CD4-positive, alpha-beta T cell (primary cell): ENCODE measurements at places on chromosomes 16 and 17.

DNA sequence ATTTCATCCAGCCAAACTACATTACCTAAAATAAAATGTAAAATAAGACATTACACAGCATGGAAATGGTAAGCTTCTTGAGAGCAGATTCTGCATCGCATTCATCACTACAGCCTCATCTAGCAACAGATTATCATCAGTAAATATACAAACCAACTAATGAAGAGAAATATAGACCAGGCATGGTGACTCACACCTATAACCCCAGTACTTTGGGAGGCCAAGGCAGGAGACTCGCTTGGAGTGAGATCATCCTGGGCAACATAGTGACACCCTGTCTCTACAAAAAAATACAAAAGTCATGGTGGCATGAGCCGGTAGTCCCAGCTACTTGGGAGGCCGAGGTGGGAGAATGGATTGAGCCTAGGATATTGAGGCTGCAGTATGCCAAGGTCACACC is 19.9 kb downstream of the NCBP3 start:
- no peak for DNase-seq

- DNase-seq = peak; percentile 6
These were observed 254.4 kb downstream of the C16orf95 start for GRCh38 chr16:87062569-87063442.

GRCh38 chr17:71237903-71238538 is 882.8 kb upstream of the SOX9 start:
- DNase-seq = no peak

- DNase-seq = no peak
These were observed 109.1 kb downstream of the MSI2 start for GRCh38 chr17:57365420-57365819.

- DNase-seq = peak; percentile 82
These were observed at the start of gene ULK2 for GRCh38 chr17:19867329-19868078. Gene ULK2 (minus strand): TSS chr17:19867936. CDS start chr17:19867417, 519 bp downstream.

- DNase-seq = no peak
These were observed 38.9 kb downstream of the KANSL1 start for GRCh38 chr17:46154151-46154816.

DNA sequence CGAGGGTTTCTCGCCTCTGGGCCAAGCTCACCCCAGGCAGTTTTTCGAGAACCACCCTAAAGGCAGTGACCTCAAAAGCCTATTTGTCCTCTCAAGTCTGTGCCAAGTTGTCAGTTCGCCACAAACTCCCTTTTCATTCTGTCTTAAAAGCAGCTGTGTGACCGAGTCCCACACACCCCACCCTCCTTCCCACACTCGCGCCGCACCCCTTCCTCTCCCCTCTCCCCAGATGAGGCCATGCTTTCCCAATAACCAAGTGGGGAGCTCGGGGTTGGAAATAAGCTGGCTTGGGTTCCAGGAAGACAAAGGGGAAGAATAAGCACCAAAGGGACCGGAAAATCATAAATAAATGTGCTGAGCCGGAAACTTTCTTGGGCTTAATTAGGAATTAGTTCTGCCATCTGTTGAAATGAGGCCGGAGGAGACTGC is 36.7 kb downstream of the GRIN2C start:
- DNase-seq = no peak

GRCh38 chr17:75367312-75367711 is 38.2 kb downstream of the GRB2 start:
- DNase-seq = no peak

GRCh38 chr17:56599088-56599487 is 5.6 kb downstream of the NOG start:
- peak; percentile 46 for DNase-seq

- DNase-seq = no peak
These were observed 621.2 kb upstream of the CDH5 start for GRCh38 chr16:65745201-65745708.
